Epithelial cell of proximal tubule (primary cell): ENCODE measurements at places on chromosomes 2 and 18. TPM values are rescaled to one million over a fixed set of nuclear protein-coding genes. Genes with fewer than 3 reads are reported as not detected.

DNA sequence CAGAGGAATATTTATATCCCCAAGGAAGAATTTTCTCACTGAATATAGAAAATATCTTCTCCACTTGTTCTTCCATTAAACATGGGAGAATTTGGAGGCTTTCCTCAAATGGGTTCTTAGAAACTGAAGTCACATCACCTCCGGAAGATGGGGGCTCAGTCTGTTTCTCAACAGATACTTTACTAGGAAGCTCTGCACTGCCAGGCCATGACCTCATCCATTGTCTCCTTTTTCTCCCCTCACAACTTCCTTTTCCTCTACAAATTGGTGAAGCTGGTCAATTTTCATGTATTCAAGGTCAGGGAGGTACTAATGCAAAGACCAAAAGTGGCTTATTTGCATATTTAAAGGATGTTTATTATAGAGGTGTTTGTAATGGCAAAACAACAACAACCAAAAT lies 173.1 kb downstream of the RNF152 start:
- no peak for DNase-seq

DNA sequence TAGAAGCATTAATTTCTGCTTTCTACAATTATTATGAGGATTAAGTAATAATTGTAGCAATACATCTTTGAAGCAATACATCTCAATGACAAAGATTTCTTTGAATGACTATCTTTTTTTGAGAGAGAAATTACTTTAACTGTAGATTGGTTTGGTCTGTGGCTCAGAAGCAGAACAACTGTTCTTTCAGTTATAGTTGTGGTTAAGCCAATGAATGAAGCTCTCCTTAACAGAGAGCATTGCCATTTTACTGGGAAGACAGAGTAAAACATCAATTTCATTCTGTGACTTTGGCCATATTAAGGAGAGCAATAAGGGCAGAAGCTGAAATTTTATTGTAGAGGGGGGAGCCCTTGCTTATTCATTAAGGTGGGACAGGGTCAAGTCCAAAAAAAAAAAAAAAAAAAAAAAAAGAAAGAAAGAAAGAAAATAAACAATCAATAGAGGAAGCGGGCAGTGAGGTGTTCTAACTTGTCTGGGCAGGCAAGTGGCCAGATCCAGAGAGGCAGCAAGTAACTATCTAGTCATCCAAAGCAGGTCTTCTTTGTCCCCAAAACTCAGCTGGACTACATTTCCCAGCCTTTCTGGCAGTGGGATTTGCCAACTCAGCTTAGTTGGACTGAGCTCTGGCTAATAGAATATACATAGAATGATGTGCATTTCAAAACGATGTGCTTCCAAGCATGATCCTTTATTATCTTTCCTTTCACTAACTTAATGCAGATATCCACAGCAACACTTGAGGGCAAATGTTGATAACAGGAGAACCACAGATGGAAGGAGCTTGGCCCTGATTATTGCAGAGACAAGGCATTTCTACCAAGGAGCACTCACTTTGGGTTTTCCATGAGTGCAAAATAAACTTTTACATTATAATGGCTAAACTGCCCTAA lies 462.7 kb upstream of the CDH20 start:
- DNase-seq = no peak

DNA sequence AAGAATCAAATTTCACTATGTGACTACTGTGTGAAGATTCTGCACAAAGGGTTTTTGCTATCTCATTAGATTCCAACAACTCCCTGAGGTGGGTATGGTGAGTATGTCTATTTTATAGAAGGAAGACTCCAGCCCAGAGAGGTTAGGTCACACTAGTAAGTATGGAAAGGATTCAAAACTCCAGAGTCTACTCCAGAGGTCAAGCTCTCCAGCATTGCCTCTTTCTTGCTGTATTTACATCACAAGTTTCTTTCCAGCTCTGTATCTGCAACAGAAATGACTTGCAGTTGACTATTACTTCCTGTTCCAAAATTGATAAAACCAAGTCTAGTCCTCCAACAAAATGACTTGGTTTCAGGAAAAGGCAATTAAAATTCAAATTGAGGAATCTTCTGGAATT lies 2.1 kb downstream of the COL4A4 start:
- DNase-seq = no peak

GRCh38 chr2:71671895-71672825 lies 218.8 kb downstream of the DYSF start:
- DNase-seq = no peak

Gene TUBA3D
- not detected in 2 replicates for total RNA-seq

DNA sequence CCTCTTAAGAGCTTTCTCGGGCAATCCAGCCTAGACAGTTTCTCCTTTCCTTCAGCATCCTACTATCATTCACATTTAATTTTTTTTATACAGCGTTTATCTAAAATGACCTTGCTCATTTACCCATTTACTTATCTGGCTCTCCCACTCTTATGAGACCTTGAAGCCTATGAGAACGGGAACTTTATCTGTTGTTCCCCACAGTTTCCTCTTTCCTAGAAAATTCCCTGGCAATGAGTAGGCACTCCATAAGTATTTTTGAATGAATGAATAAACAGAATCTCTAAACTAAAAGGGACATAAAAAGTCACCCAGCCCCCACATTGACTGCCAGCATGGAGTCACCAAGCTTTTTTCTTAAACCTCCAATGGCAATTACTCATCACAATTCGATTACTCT lies 353.2 kb downstream of the METTL4 start:
- no peak for DNase-seq

Gene UGT1A3
- not detected in 2 replicates for total RNA-seq

DNA sequence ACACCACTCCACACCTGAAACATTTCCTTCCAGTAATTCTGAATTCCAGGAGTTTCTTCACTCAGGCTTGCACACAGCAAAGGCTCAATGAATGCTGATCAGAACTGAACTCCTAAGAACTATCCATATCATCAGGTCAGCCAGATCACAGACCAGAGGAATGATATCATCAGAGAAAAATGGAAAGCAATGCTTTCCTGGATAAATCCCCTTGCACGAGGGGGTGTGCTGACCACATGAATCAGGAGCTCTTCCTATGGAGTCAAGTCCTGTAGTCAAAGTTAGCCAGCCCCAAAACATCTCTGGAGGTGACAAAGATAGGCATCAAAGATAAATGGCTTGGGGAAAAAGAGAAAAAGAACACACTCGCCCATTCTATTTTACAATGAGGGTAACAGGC lies 83.8 kb upstream of the ACVR2A start:
- no peak for DNase-seq

- DNase-seq = no peak
These were observed 205.5 kb upstream of the FSHR start for GRCh38 chr2:49359721-49360406.

- no peak for DNase-seq
These were observed 204.4 kb upstream of the RASGRP3 start for GRCh38 chr2:33272001-33272400.

- no peak for DNase-seq
These were observed 198.5 kb upstream of the LRATD1 start for GRCh38 chr2:14433946-14434495.

Gene RAPGEF4
- 0.07 and 0.81 TPM in 2 replicates for total RNA-seq

DNA sequence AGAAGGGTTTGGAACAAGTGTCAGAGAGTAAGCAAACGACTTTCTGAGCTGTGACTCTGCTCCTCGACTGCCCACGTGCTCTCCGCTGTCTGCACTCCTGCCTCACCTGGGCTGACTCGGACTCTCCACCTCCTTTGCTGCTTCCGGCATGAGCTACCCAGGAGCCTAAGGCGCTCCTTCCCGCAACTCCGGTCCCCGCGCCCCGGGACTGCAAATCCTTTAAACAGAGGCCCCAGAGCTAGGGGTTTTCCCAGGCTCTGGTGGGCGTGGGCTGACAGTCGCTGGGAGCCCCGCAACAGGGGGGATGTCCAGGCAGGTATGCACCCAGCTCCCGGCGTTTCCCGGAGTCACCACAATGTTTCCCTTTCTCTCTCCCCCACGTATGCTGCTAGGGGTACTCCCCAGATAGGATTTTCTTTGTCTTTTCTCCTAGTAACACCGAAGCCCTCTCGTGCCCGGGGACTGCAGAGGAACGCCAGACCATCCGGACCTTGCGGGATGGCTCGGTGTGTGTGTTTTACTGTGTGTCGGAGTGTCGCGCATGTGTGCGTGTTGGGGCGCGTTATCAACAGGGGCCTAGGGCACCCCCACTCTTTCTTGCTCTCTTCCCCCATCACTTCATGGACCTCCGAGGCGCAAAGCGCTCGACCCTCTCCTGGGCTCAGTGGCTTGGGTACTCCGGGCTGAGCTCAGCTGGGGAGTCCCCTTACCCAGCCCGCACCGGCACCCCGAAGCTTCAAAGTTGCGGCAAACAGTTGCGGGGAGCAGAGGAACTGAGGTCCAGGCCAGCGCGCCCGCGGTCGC lies 691 bp upstream of the THSD7B start:
- no peak for DNase-seq

Gene C1QL2
- total RNA-seq = not detected in 2 replicates

- no peak for DNase-seq
These were observed 1.6 kb downstream of the ZNF397 start for GRCh38 chr18:35242426-35242825.

Gene UPP2
- total RNA-seq = not detected in 2 replicates

DNA sequence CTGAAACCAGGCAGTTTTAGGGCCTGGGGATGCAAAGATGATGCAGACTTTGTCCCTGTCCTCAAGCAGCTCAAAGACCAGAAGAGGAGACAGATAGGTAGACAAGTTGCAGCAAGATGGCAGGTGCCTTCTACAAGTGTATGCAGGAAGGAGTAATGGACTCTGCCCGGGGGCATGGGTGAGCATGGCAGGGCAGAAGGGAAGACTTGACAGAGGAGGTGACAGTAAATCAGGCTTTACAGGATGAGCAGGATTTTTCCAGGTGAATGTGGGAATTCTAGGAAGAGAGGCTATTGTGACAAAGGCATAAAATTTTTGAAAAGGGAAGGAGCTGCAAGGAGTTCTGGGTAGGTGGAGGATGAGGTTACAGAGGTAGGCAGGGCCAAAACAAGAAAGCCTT lies 4.7 kb downstream of the EFEMP1 start:
- DNase-seq = no peak

- DNase-seq = no peak
These were observed 349.6 kb upstream of the UBE2E3 start for GRCh38 chr2:180630756-180631155.

DNA sequence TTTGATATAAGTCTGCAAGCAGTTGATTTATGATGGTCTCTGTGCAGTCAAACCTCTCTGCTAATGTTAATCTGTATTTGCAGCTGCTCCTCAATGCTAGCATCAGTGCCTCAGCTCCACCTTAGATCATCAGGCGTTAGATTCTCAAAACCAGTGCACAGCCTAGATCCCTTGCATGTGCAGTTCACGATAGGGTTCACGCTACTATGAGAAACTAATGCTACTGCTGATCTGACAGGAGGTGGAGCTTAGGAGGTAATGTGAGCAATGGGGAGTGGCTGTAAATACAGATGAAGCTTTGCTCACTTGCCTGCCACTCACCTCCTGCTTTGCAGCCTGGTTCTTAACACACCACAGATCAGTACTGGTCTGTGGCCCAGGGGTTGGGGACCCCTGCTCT lies 18.4 kb downstream of the RBKS start:
- no peak for DNase-seq

Gene UGT1A5
- total RNA-seq = not detected in 2 replicates

Gene DSG2
- 58.8 and 62.1 TPM in 2 replicates for total RNA-seq

DNA sequence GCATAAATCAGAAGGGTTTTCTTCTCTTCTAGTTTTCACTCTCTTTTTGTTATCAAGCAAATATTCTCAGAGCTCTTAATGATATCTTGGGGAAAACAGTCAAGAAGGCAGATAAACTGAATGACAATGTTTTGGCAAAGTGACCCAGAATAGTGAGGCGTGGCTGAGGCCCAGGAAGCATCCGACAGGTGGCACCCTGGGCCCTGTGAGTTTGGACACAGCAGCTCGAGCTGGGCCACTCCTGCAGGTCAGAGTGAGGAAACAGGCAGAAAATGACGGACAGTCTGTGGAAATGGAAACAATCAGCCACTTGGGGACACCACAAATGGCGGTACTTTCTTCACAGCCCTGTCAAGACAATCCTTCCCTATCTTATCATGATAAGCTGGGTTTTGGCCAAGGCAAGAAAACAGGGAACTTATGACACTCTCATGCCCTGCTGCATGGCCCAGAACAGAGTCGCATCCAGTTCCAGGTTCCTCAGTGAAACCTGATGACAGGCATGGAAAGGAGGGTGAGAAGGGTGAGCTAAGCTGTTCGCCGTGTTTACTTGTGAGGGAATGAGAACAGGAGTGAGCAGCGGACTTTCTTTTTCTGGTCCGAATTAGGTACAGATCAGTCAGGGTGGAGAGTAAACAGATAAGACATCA lies 32.1 kb downstream of the MRPL44 start:
- no peak for DNase-seq

GRCh38 chr2:60633615-60634014 lies 80.2 kb upstream of the BCL11A start:
- DNase-seq = no peak

- DNase-seq = no peak
These were observed 124.2 kb upstream of the HS6ST1 start for GRCh38 chr2:128442891-128443302.

DNA sequence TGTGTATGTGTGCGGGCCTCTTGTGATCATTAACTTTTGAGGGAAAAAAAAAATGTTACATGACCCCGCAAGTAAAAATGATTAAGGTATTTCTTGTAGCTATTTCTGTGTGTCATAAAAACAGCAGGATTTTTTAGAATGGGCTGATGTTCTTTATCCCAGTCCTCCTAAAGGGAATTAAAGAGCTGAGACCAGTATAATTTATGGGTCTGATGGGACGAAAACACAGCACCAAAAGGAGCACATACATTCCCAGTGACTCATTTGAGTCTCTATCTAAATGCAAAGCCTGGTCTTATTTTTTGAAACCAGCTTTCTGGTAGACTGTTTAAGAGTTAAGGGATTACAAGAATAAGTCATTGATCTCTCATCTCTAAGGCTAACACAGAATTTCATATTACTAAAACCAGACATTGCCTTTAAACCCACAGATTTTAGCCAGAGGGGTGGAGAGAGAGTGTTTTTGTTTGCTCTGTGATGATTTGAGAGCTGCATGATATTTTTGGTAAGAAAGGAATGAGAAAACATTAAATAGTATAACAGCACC lies 342.3 kb upstream of the EPHA4 start:
- no peak for DNase-seq

Gene HJURP
- total RNA-seq = 56.9 and 64.9 TPM in 2 replicates

Gene RAB6C
- total RNA-seq = 0.07 TPM in 1 of 2 replicates, not detected in the other

- no peak for DNase-seq
These were observed 103.7 kb downstream of the LPIN1 start for GRCh38 chr2:11850082-11850481.

GRCh38 chr2:197327472-197328098 lies 17.0 kb upstream of the ANKRD44 start:
- no peak for DNase-seq

Gene PCARE
- total RNA-seq = not detected in 2 replicates

- no peak for DNase-seq
These were observed 228.6 kb upstream of the EPAS1 start for GRCh38 chr2:46068636-46069035.
